ENCODE measurements at places on chromosomes 16 and 17.
A peak's percentile ranks its signal among the peaks of the same experiment; 100 is the strongest.

DNA sequence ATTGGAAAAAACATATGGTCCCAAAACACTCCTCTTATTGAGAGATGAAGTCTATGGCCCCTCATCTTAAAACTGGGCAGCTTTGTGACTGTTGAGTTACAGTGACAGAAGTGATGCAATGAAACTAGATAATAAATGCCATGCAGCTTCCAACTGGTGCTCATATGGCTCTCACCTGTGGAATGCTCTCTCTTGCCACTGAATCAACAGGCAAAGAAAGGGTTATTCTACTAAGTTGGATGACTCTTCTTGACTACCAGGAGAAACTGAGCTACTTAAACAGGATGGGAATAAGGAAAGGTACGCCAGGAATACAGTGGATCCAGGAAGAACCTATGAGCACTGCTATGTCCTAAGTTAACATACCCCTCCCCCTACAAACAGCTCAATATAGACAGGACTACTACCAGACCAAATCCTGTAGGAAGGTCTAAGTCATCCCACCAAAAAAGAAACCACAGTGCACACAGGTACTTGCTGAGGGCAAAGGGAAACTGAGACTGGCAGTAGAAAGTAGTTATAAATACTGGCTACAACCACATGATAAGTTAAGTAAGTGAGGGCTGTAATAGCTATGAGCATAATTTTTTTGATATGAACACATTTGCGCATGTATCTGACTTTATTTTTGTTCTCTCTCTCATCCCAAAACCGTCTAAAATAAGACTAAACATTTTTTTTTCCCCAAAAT lies 398.5 kb downstream of the ZFHX3 start:
- DNase-seq, result no peak

DNA sequence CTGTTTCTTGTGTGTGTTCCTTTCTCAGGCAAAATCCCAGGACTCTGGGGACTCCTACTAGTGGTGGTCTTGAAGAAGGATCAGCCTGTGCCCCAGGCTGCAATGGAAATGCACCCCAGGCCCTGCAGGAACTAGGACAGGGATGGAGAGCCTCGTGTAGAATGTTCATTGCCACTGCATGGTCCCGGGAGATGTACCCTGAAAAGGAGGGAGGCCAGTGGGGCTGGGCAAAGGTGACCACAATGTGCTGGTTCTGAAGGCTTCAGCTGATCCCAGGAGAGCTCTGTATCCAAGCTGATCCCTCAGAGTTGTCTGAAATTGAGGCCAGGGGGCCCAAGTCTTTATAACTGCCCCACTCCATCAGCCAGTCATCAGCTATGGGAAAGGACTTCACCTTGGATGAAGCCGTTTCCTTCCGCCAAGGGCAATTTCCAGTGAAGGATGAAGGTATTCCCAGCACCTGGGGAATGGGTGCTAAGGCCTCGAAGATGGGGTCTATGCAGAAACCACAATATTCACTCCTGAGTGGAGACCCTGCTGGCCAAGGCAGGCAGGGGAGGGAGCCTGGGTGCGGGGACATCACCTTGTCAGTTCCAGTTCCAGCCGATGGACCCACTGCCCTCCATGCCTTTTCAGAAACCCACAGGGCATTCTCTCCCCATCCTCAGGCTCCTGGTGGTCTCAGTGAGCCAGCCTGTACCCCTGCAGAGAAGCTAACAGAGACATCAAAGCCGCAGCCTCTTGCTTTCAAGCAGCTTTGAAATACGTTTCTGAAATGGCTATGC lies 59.9 kb upstream of the CDH5 start:
- peak; percentile 42 for DNase-seq

- no peak for DNase-seq
These were observed 21.9 kb downstream of the C16orf95 start for GRCh38 chr16:87295259-87295658.

- no peak for DNase-seq
These were observed 12.8 kb downstream of the STAC2 start for GRCh38 chr17:39212841-39213480.

GRCh38 chr16:21283521-21284289 lies 5.6 kb upstream of the CRYM start:
- DNase-seq, result peak; percentile 93

DNA sequence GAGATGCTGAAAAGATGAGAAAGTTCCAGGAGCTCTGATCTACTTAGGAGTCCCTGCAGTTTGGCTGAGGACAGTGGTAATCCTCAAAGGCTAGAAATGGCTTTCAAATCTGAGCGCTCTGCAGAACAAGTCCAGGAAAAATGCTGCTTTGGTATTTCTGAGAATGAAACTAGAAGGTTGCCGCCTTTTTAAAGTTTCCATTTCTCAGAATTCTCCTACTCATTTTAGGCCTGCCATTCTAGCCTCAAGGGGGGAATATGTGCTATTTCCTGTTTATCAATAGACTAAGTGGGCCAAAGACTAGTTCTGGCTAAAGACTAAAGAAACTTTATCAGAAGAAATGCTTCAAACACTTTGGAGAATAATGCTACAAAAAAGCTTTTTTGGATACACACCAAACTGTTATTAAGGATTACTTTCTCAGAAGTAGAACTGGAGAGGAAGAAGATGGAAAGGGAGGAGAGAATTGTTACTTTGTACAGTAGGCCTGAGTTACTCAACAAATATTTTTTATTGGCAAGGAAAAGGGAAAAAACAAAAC lies at the start of gene SLFN12L:
Gene SLFN12L, minus strand, starts transcription at position 78 of the 541 bp plus-strand sequence. CDS start 15,314 bp downstream, outside the sequence.
- DNase-seq, result no peak

DNA sequence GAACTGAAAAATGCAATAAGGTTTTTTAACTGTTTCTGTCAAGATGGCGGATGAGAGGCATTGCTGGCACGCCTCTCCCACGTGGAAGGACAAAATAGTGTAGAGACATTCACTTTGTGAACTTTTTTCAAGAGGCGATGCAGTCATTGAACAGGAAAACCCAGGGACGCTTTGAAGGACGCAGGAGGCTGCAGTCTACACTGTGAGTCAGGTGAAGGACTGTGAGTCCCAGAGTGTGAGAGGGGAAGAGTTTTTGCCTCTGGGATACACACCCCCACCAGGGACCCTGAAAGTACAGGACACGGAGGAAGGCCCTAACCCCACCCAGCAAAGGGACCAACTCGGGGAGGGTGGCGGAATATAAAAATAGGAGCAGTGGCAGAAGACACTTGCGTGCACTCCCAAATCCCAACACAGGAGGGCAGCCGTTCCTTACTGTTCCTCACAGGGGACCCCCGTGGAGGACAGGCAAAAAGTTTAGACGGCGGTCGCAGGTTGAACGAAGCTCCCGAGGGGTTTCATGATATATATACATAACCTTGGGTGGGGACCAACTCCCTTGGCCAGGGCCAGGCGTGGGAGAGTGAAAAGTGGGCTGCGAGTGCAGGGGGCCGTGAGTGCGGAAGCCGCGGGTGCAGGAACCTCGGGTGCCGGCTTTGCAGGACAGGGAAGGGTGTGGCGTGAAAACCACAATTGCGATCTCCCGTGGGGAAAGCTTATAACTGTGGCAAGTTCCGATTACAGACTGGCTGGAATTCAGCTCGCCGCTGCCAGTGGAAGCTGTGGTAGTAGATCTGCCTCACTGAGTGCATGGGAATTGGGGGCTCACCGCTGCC lies 82.0 kb upstream of the ALOX12 start:
- DNase-seq, result peak; percentile 94

DNA sequence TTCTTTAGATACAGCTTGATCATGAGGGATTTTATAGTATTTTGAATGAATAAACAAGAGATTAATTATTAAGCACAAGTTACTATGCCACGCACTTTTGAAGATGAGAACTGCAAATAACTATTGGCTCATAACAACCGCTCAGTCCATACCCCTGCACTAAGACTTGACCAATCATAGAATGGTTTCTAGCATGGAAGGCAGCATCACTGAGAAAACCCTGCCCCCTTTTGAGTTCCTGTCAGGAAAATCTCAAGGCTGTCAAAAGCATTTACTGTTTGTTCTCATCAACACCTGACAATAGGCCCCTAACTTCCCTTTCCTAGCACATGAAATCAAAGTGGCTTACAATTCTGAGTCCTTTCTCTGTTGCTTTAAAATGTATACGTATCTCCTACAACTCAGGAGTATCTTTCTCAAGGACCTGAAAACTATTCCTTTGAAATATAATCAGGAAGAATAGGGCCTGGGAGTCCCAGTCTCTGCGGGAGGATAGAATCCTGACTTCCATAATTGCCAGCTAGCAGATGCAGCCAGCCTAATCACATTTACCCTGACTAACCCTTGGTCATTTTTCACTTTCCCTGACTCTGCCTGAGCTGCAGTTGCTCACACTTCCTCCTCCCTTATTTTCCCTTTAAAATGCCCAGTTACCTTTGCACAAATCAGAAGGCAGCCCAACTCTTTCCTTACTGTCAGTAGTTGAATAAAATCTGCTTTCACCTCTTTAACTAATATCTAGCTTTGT lies 9.1 kb upstream of the MMD start:
- DNase-seq, result no peak

DNA sequence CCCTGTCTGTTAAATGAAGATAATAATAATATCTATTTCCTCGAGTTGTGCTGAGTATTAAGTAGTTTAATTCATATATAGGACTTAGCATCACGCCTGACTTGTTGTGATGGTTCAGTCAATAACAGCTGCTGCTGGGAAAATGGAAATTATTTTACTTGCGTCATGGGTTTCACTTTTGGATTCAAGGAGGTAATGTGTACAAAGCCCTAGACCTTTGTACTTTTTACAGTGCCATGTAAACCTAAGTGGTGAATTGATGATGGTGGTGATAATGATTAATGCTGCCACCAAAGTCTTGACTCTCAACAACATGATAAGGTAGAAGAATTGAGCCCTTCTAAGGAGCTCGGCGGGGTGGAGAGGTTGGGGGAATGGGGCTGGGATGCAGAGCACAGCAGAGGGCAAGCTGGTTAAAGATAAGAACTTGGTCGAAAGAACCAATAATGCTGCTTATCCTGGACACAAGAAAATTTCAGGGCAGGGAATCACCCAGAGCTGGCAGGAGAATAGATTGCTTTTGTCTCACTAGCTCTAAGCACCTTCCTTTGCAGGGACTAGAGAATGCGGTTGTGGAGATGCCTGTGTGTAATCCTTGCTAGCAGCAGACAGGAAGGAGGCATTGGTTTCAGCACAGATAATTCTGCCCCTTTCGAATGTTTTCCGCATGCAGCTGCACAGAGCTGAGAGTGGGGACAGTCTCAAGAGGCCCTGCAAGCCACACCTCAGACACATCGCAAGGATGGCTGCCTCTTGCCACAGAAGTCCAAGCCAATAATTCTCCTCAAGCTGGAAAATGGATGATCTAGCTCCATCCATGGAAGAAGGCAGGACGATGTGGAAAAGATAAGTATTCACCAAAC lies 187.1 kb downstream of the TMEM114 start:
- DNase-seq, result no peak

DNA sequence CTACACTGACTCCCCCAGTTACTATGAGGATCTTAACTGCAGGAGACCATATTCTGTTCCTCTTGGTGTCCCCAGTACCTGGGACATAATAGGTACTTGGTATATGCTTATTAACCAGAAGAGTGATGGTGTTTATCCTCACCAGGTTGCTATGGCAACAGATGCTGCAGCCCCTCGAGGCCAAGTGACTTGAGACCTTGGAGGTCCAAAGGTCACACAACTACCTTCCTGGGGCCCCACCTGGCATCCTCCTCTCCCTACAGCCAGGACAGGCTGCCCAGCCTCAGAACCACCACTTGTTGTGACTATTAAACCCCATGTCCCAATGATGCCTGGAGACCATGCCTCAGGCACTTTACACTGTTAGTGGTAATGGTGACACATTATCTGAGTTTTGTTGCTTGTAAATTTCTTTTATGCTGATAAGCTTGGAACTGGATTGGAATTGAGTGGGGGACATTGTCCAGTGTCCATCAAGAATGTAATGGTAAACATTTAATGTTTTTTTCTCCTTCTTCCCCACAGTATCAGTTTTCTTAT lies 189.4 kb downstream of the CCDC182 start:
- DNase-seq, result no peak

GRCh38 chr17:60315650-60316049 lies 76.3 kb downstream of the USP32 start:
- DNase-seq, result no peak

DNA sequence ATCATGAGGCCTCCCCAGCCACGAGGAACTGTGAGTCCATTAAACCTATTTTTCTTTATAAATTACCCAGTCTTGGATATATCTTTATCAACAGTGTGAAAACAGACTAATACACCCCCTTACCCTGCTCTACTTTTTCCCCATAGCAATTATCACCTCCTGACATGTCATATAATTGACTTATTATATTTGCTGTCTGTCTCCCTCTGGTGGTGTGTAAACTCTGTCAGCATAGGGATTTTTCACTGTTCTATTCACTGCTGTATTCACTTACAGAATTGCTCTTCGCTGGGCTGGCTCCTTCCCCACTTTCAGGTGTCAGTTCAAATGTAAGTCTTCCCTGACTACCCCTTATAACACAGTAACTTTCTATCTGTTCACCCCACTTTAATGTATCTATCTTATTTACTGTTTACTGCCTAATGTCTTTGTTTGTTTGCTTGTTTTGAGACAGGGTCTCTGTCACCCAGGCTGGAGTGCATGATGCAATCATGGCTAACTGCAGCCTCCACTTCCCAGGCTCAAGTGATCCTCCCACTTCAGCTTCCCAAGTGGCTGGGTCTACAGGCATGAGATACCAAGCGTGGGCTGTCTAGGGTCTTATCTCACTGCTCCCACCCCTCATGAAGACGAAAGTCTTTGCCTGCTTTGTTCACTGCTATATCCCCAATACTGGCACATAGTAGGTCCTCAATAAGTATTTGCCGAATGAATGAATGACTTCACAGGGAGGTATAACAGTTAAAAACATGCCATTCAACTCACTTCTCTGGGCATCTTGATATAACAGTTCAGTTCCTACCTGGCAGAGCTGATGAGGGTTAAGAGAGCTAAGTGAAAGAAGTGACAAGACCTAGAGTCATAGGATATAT lies 52.4 kb upstream of the CDH3 start:
- DNase-seq, result no peak

DNA sequence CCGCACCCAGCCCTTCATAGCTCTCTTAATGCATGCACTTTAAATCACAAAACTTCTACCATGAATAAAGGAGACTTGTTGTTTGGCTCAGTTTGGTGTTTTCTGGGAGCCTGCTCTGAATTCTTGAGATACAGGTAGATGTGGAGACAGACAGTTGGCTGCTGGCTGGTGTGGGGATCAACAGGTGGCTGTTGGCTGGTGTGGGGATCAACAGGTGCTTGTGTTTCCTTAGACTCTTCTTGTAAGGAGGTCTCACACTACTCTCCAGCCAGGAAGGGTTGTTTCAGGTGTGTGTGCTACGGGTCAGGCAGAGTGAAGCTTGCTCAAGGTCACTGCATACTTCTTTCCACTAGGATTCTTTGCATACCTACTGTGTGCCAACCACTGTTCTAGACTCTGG lies 265.9 kb downstream of the HS3ST4 start:
- no peak for DNase-seq
